Hair follicular keratinocyte (primary cell): ENCODE measurements at places on chromosomes 3 and 15. TPM values are rescaled to one million over a fixed set of nuclear protein-coding genes. Genes with fewer than 3 reads are reported as not detected.

The PPP1R14D gene
- total RNA-seq = not detected in 2 replicates

The LRRN1 gene
- total RNA-seq = 0.08 TPM in 1 of 2 replicates, not detected in the other

The SH3BP5 gene
- total RNA-seq = 8.8 and 13.9 TPM in 2 replicates

The CRBN gene
- 21.9 and 30.2 TPM in 2 replicates for total RNA-seq

The ZIC1 gene
- 1.2 TPM in 1 of 2 replicates, not detected in the other for total RNA-seq

The GOLGA8M gene
- not detected in 2 replicates for total RNA-seq

The ZNF280D gene
- total RNA-seq = 8.7 and 9.5 TPM in 2 replicates

The ACVR2B gene
- total RNA-seq = 1.1 and 3.2 TPM in 2 replicates

The GOLGA8G gene
- total RNA-seq = not detected in 2 replicates

The MORC1 gene
- not detected in 2 replicates for total RNA-seq

The MCF2L2 gene
- 0.04 and 0.55 TPM in 2 replicates for total RNA-seq

The NR2E3 gene
- not detected in 2 replicates for total RNA-seq

The EOMES gene
- total RNA-seq = 1.9 and 2.7 TPM in 2 replicates

The PLA1A gene
- not detected in 2 replicates for total RNA-seq

The ST3GAL6 gene
- 4.5 and 10.8 TPM in 2 replicates for total RNA-seq

The CRTAP gene
- 150 and 237 TPM in 2 replicates for total RNA-seq

The ATRIP gene
- 5.0 and 10.8 TPM in 2 replicates for total RNA-seq

The AADACL2 gene
- total RNA-seq = not detected in 2 replicates

The SLC12A1 gene
- not detected in 2 replicates for total RNA-seq

The CSPG5 gene
- 0.08 and 0.23 TPM in 2 replicates for total RNA-seq

The TRANK1 gene
- total RNA-seq = 2.1 and 2.4 TPM in 2 replicates

The TPM1 gene
- total RNA-seq = 106 and 114 TPM in 2 replicates

The XYLB gene
- 2.5 and 2.7 TPM in 2 replicates for total RNA-seq

The CSTA gene
- 486 and 754 TPM in 2 replicates for total RNA-seq

The ATP13A5 gene
- not detected in 2 replicates for total RNA-seq

The SLC22A14 gene
- total RNA-seq = not detected in 2 replicates

The CPEB1 gene
- total RNA-seq = 0.04 TPM in 1 of 2 replicates, not detected in the other

The IL5RA gene
- not detected in 2 replicates for total RNA-seq

The PDE12 gene
- total RNA-seq = 12.0 and 19.9 TPM in 2 replicates
